ENCODE measurements at places on chromosomes 2 and 18. TPM values are rescaled to one million over a fixed set of nuclear protein-coding genes. Genes with fewer than 3 reads are reported as not detected.
A peak's percentile ranks its signal among the peaks of the same experiment; 100 is the strongest.

DNA sequence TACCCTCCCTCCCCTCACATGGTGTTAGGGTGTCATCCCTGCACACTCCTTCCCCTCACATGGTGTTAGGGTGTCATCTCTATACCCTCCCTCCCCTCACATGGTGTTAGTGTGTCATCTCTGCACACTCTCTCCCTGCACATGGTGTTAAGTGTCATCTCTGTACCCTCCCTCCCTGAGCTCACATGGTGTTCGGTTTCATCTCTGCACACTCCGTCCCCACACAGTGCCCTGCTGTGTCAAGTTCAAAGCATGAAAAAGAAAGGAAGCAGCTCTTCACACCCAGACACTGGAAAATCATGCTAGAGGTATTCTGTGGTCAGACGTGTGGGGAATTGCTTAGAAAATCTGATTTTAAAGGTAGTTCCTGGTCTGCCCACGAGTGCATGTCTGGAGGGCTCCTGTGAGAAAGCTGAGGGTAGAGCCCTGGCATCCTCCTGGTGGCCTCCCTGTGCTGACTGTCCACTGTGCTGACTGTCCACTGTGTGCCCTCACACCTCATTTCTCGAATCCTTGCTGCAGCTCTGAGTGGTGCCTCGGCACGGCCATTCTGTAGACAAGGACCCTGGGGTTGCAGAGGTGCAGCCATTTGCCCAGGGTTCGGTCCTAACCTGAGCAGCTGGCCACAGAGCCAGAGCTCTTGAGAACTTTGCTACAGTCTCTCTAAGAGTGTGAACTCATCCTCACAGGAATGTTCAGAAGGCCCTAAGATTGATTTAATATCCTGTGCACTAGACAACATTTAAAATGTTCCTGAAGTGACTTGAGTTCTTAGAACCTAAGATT is 69.1 kb upstream of the NFATC1 start:
- no peak for DNase-seq

The PROKR1 gene
- 0.08 TPM for polyA plus RNA-seq

DNA sequence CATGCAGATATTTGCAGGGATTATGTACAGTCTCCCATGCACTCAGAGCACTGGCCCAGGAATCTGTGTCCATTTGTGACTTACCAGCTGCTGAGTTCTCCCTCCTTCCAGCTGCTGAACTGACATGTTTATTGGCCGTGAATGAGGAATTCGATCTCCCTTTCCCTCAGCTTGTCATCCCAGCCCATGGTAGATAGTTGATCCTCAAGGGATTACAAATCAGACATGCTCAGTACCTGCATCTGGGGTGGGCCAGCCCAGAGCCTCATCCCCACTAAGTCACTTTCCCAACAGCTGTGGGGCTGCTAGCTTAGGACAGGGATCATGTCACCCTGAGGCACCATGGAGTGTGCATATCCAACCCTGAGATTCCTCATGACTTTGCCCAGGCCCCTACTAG is 1284.9 kb upstream of the LRRTM1 start:
- DNase-seq, result no peak

The GBX2 gene
- polyA plus RNA-seq, result 0.10 TPM

The DUSP28 gene
- 4.5 TPM for polyA plus RNA-seq

- DNase-seq, result no peak
Observed at GRCh38 chr2:69059731-69060290, 46.8 kb downstream of the ANTXR1 start.

The KANSL1L gene
- 50.7 TPM for polyA plus RNA-seq

DNA sequence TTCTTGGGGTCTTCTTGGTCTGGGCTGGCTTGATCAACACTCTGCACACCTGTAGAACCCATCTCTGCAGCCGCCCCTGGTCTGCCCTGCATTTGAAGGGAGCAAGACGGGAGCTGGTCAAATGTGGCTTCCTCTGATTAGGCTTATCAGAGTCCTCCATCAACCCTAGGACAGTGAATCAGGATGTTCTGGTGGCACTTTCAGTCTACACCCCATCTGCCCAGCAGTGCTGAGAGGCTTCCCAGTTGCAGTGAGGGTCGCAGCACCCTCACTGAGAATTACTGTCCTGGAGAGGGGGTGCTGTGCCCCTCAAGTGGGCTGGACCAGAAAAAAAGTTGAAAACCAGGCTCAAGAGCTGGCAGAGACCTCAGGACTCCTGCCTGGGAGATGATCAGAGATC is 152.9 kb downstream of the DYSF start:
- DNase-seq, result peak; percentile 20

The NT5DC4 gene
- polyA plus RNA-seq, result 0.08 TPM

- no peak for DNase-seq
Observed at GRCh38 chr2:140836826-140837225, 1294.0 kb downstream of the LRP1B start.

DNA sequence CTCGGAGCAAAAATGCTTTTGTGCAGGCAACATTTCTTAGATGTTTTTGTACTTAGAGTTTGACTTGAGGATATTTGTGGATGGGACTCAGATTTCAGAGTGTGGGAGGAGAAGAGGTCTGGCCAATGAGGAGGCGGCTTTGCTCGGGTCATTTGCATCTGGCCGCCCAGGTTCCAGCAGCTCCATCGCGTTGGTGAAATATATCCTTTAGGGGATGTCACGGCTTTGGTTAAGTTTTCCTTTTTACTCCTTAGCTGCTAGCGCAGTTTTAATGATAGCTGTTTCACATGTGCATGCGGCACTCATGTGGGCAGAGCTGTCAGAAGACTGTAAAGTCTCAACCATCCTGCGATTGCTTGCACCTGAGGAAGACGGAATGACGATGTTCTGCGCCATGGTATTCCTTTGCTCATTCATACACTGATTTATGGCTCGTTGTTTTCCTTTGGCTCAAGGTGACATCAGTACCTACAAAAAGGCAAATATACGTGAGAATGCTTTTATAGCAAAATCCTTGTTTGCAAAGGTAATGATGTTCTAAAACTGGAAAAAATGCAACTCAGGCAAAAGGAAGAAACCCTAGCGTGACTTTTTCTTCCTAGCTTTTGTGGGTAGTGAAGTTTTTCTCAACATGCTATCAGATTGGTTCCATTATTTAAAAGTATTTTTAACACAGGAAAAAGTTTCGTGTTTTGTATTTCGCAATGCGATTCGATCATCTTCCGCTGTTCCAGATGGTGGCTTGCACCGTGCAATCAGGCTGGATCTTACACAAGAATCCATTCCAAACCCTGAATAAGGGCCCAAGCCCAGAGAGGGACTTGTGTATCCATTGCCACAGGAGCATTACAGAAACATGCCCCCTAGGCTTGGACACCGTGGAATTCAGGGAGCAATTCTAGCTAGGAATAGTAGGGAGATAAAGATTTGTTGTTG is 70.5 kb upstream of the ZNF516 start:
- no peak for DNase-seq

The ANO7 gene
- polyA plus RNA-seq, result 2.8 TPM

The FOXI3 gene
- not detected for polyA plus RNA-seq

GRCh38 chr2:181781078-181781786 is 100.9 kb upstream of the NEUROD1 start:
- no peak for DNase-seq

- no peak for DNase-seq
Observed at GRCh38 chr2:183993052-183993451, 605.3 kb upstream of the ZNF804A start.

DNA sequence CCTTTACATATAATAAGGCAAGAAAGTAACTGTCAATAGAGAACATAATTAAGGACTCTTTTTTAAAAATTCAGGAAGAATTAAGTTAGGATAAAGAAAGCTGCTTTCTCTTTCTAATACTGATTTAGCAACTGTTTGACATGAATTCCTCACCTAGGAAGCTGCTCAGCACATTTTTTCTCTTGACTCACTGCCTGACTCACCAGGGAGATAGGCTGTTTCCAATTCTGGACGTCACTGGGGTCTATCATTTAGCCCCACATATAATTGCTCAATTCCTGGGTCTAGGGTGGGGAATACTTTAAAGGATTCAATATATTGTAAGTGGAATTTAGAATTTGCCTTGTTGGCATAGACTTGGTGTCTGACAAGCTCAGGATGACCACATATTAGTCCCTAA is 50.8 kb upstream of the UGP2 start:
- DNase-seq, result no peak

DNA sequence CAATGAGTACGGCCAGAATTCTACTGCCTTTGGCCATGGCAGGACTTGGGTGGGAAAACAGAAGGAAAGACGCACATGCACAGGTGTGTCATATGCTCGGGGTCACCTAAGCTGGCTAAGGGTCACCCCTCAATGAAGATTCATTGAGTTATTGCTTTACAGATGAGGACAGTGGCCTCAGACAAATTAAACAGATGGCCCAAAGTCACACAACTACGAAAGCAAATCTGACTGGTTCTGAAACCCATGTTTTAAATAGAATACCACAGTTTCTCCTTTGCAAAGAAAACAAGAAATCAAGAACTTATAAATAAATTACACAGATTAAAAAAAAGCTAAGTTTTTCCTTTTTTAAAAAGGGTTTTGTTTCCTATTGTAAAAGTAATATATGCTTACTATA is 70.5 kb downstream of the ID2 start:
- no peak for DNase-seq

DNA sequence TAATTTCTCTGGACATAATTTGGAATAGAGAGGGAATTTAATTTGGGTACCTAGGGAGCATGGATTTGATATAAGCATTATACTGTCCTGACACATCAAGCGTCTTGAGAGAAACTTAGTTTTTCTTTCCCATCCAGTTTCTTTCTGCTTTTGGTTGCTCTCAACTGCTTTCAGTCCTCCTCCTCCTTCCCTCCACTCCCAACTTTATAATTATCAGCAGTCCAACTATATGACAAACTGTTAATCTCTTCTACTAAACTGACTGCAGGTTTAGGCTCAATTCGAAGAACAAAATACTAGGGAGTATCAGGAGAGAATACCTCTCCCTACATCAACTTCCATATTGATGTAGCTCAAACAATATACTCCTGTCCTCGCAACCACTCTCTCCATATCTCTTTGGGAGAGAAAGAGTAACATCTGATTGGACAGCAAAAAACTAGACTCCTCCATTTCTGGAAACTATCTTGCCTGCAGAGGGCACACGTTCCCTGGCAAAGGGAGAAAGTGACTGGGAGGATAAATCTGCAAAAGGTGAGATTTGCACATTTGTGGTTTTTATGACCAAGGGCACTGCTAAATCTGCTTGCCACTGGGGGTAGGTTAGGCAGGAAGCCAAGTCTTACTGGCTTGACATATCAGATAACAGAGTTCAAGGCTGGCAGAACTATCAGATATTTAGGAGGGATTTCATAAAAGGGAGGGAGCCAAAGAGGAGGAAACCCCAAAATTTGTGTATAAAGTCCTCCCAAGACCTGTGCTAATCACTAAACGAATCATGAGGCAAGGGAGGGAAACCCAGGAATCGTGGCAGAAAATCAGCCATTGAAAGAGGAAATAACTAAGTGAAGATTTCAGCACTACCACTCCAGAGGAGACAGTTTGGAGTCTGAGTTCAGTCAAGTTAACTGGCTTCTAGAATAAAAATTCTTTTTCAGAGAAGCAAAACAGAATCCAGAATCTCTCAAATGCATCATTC is 40.0 kb downstream of the ICA1L start:
- DNase-seq, result peak; percentile 35

The APCDD1 gene
- polyA plus RNA-seq, result 167 TPM

The CTNNA2 gene
- polyA plus RNA-seq, result 0.27 TPM

DNA sequence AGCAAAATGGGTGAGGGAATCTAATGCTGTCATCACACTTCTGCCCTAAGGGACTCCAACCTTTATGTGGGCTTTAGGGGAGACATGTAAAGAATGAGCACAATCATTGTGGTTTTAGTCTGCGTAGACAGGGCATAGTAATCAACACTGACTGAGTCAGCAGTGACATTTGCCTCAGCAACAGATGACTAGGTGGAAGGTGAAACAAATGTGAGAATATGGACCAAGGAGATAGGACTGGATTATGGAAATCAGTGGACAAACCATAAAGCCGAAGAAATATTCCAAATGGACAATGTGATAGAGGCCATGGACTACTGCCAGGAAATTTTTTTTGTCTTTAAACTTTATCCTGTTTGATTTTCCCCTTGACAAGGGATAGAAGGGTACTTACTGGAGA is 83.9 kb downstream of the PDK1 start:
- DNase-seq, result no peak

The ZNF2 gene
- 9.1 TPM for polyA plus RNA-seq

- no peak for DNase-seq
Observed at GRCh38 chr2:58416696-58417095, 175.6 kb upstream of the FANCL start.

The CDH19 gene
- polyA plus RNA-seq, result 0.31 TPM

Measured in left lung (tissue), 14 donors.